ENCODE measurements at places on chromosomes 3 and 15. TPM values are rescaled to one million over a fixed set of nuclear protein-coding genes. Genes with fewer than 3 reads are reported as not detected.

DNA sequence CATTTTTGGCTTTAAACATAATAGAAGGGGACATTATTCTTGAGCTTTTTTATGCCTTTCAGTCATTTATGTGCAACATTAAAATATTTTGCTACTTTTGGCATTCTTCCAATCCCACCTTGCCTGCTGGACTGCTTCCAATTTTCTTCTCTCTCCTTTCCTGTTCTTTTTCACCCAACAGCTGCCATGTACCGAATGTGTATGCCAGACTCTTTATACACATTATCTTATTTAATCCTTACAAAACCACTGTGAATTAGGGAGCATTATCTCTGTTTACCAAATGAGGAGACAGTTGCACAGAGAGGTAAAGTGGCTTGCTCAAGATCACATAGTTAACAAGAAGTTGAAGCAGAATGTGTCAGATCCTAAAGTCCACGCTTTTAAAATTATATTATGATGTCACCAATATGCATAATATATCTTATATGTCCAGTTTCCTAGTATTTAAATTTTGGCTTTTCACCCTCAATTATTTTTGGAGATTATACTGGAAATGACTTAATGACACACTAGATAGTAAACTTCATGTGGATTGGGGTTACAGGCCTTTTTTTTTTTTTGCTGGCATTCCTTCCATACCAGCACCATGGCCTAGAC is 231.5 kb downstream of the THRB start:
- H3K27ac ChIP-seq, result no peak overlapping the region
- no peak overlapping the region for H3K4me3 ChIP-seq
- no peaks in the 10 kb centered on the region for H3K27me3 ChIP-seq
- DNase-seq, result no peak
- H3K36me3 ChIP-seq, result no peaks in the 10 kb centered on the region

GRCh38 chr3:159748425-159748824 is 240.2 kb upstream of the IL12A start:
- no peaks in the 10 kb centered on the region for H3K27me3 ChIP-seq
- H3K27ac ChIP-seq, result no peak overlapping the region
- H3K4me3 ChIP-seq, result no peak overlapping the region
- no peak for DNase-seq
- H3K36me3 ChIP-seq, result no peaks in the 10 kb centered on the region

- H3K36me3 ChIP-seq, result no peaks in the 10 kb centered on the region
- no peaks in the 10 kb centered on the region for H3K4me1 ChIP-seq
- no peak for DNase-seq
Observed at GRCh38 chr3:113571360-113571759, 39.0 kb downstream of the SIDT1 start.

GRCh38 chr15:33059184-33059583 is 135.3 kb downstream of the FMN1 start:
- no peak overlapping the region for H3K4me3 ChIP-seq
- no peaks in the 10 kb centered on the region for H3K4me1 ChIP-seq
- H3K27ac ChIP-seq, result no peak overlapping the region
- no peaks in the 10 kb centered on the region for H3K36me3 ChIP-seq

LARP6 gene
- total RNA-seq, result 55.8 TPM
